ENCODE measurements at places on chromosomes 11 and 22. TPM values are rescaled to one million over a fixed set of nuclear protein-coding genes. Genes with fewer than 3 reads are reported as not detected.

GRCh38 chr22:24265734-24266133 lies 4.9 kb upstream of the SPECC1L start:
- DNase-seq, result no peak

Gene MMP8
- 0.10 TPM for polyA plus RNA-seq

- no peak for DNase-seq
Observed at GRCh38 chr11:106088896-106089295, 11.4 kb downstream of the AASDHPPT start.

Gene LRP5
- 55.0 TPM for polyA plus RNA-seq

Gene KIF18A
- polyA plus RNA-seq, result 3.2 TPM

Gene OR10A2
- not detected for polyA plus RNA-seq

GRCh38 chr11:38598418-38598817 lies 2000.4 kb upstream of the RAG2 start:
- DNase-seq, result no peak

- DNase-seq, result no peak
Observed at GRCh38 chr11:28490773-28491382, 382.7 kb downstream of the METTL15 start.

DNA sequence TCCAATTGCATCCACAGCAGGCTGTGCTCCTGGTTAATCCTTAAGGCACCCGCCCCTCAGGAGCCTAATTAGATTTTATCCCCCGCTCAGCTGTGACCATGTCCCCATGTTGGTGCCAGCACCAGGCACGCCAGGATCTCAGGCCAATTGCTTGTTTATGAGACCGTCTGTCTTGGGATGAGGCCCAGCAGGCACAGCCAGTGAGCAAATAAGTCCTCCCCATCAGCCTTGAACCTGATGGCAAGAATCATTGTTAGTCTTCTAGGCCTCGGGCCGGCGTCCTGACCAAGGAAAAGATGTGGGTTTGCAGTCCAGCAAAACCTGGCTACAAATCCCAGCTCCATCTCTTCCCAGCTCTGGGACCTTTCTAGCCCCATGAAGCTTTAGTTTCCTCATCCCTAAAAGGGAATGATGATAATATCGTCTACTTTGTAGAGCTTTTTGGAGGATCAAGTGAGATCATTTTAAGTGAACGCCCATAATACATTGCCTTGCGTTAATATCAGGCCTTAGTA lies 57.3 kb downstream of the TP53I11 start:
- peak; percentile 43 for DNase-seq

- no peak for DNase-seq
Observed at GRCh38 chr11:126604461-126604860, 249.0 kb downstream of the ST3GAL4 start.

- DNase-seq, result no peak
Observed at GRCh38 chr11:12784987-12785386, 110.8 kb downstream of the TEAD1 start.

Gene SCGB1C1
- not detected for polyA plus RNA-seq

Gene CYP2D6
- 1.4 TPM for polyA plus RNA-seq

GRCh38 chr11:8487261-8487660 lies 106.8 kb downstream of the STK33 start:
- DNase-seq, result no peak

GRCh38 chr11:125376117-125376516 lies 119.9 kb downstream of the FEZ1 start:
- peak; percentile 82 for DNase-seq

DNA sequence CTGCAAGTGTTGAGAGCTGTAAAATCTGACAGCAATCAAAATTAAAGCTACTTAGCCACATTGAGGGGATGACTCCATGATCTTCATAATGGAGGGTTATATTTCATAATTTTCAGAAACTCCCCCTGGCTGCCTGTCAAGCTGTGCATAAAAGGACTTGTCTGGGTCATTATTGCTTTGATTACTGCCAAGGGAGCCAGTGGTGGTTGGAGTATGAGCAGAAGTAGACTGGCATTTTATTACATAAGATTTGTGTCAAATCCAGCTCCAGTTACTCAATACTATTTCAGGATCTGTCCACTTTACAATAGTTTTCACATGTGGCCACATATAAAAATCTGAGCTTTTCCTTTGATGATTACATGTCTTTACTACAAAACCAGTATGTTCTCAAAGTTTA lies 108.9 kb upstream of the SLC5A12 start:
- no peak for DNase-seq

DNA sequence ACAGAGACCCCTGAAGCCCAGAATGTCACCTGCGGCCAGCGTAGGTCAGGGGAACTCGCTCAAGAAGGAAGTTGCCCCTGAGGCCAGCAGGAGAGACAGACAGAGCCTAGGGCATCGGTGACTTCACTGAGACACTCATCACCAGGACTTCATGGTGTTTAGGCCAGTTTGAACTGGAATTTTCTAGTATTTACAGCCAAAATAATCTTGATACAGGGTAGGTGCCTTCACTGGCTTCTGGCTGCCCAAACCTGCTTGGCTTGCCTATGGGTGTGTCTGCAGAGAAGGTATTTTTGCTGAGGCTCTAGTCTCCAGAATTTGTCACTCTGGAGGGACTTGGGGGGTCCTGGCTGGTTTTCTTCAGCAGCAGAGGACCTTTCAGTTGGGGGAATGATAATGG lies 86.6 kb downstream of the FBXO7 start:
- DNase-seq, result no peak

- no peak for DNase-seq
Observed at GRCh38 chr11:15667127-15667725, 552.5 kb downstream of the INSC start.

Gene CDC45
- polyA plus RNA-seq, result 7.4 TPM

DNA sequence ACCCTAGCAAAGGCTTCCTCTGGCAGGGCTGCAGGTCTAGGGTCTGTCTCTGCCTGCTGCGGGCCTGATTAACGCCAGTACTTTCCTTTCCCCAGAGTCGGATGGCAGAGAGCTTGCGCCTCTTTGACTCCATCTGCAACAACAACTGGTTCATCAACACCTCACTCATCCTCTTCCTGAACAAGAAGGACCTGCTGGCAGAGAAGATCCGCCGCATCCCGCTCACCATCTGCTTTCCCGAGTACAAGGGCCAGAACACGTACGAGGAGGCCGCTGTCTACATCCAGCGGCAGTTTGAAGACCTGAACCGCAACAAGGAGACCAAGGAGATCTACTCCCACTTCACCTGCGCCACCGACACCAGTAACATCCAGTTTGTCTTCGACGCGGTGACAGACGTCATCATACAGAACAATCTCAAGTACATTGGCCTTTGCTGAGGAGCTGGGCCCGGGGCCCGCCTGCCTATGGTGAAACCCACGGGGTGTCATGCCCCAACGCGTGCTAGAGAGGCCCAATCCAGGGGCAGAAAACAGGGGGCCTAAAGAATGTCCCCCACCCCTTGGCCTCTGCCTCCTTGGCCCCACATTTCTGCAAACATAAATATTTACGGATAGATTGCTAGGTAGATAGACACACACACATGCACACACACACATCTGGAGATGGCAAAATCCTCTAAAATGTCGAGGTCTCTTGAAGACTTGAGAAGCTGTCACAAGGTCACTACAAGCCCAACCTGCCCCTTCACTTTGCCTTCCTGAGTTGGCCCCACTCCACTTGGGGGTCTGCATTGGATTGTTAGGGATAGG lies 18.6 kb downstream of the RSPH14 start:
- no peak for DNase-seq

GRCh38 chr22:21762712-21763581 lies 27.4 kb upstream of the YPEL1 start:
- no peak for DNase-seq

DNA sequence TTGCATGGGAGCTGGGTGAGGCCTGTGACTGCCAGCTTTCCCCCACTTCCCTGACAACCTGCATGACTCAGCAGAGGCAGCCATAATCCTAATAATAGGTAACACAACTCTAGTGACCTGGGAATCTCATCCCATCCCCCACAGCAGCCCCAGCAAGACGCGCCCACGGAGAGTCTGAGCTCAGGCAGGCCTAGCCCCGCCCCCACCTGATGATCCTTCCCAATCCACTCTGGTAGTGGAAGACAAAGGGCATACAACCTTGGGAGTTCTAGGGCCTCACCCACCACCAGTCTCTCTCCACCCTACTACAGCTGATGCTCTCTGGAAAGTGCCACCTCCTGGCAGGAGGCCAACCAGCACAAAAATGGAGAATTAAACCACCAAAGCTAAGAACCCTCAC lies 60.3 kb downstream of the CWF19L2 start:
- no peak for DNase-seq

Gene ANKK1
- 0.26 TPM for polyA plus RNA-seq

DNA sequence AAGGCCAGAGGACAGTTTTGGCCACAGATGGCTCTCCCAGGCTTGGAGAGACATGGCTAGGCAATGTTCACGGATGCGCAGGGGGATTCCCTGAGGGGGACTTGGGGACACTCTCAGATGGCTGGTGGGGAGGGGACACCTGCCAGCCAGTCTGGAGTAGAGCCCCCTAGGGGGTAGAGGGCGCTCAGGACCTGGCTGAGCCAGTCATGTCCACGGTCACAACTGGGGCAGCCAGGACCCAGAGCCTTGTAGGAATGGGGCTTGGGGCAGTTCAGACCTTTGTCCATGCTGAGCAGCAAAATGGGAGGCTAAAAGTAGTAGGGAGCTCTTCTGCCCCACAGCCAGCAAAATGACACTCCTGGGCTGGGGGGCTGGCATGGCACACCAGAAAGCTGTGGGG lies 1.7 kb downstream of the CSDC2 start:
- no peak for DNase-seq

DNA sequence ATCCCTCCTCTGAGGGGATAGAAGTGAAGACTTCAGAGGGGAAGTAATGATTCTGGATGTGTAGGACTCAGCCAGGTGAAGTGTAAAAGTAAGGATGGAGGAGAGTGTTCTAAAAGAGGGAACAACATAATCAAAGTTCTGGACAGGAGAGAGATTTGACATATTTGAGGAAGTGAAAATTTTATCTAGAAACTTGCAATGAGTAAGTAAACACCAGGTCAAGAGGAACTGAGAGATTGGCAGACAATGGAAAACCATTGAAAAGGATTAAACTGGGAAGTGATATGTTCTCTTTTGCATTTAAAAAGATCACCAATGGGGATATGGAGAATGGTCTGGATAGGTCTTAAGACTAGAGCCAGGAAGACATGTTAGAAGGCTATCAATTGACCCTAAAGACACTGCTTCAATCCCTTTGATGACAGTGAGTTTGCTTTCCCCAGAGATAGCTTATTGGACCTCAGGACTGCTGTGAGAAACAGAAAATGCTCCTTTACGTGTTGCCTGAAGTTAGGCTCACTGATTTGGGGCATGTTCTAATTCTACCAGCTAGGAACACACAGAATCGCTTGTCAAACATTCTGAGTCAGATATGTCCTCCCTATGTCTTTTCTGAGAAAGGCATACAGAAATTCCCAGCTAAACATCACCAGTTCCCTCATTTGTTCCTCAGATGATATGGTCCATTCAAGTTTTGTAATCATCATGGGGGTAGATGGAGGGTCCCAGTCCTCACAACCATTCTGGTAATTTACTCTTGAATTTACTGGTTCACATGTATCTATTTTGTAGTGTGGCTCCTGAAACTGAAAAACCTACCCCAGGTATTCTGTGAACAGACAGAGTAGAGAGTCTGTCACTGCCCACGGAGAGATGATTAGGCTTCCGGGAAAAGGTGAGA lies 144.9 kb downstream of the MAML2 start:
- no peak for DNase-seq
